PC-9 (cell line): ENCODE measurements at places on chromosomes 5 and 9. TPM values are rescaled to one million over a fixed set of nuclear protein-coding genes. Genes with fewer than 3 reads are reported as not detected.
A peak's percentile ranks its signal among the peaks of the same experiment; 100 is the strongest.

GRCh38 chr5:119626086-119626485 lies 3.3 kb upstream of the FAM170A start:
- DNase-seq = no peak

The DIPK1B gene
- 19.0 and 32.6 TPM in 2 replicates for total RNA-seq

GRCh38 chr9:14383294-14383693 lies 69.4 kb upstream of the NFIB start:
- DNase-seq = no peak

GRCh38 chr5:173859408-173860159 lies 28.6 kb upstream of the CPEB4 start:
- peak; percentile 73 for DNase-seq

GRCh38 chr5:81826128-81826527 lies 75.2 kb upstream of the SSBP2 start:
- DNase-seq = no peak

DNA sequence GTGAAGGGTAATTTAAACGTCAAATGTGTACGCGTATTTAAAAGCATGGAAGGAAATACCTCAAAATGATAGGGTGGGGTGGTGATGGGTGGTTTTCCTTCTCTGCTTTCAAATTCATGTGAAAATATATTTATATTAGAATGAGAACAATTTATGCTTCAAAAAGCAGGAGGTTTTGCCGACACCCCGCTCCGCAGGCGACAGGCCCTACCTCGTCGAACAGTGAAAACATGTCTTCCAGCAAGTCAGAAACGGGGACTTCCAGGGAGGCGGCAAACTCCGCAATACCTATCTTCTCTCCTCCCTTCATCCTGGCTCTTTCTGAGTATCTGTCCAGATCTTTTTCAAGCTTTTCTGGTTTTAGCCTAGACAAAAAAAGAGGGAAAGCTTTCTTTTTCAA lies 28.5 kb upstream of the SLC6A3 start:
- DNase-seq = no peak

The LCN1 gene
- not detected in 2 replicates for total RNA-seq

GRCh38 chr5:159511570-159511969 lies 181.3 kb upstream of the IL12B start:
- DNase-seq = peak; percentile 74

- no peak for DNase-seq
Measured at GRCh38 chr5:84274585-84275468, 109.9 kb downstream of the EDIL3 start.

GRCh38 chr9:133004999-133005760 lies 25.6 kb upstream of the GTF3C5 start:
- DNase-seq = no peak

DNA sequence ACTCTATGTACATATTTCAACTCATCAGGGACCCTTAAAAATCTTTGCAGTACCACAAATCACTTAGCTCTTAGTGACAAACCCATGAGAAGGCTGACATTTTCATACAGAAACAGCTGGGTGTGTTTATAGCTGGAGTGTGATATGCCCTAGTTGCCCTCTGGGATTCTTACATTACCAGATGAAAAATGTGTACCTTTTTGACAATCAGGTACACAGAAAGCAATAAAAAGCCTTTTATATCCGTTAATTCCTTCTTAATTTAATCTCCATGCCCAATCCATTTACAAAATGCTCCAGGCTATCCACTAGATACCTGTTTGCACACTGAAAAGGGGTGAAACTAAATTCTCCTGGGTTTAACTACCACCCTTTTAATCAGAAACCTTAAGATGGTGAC lies 222.9 kb downstream of the KIAA0825 start:
- no peak for DNase-seq

DNA sequence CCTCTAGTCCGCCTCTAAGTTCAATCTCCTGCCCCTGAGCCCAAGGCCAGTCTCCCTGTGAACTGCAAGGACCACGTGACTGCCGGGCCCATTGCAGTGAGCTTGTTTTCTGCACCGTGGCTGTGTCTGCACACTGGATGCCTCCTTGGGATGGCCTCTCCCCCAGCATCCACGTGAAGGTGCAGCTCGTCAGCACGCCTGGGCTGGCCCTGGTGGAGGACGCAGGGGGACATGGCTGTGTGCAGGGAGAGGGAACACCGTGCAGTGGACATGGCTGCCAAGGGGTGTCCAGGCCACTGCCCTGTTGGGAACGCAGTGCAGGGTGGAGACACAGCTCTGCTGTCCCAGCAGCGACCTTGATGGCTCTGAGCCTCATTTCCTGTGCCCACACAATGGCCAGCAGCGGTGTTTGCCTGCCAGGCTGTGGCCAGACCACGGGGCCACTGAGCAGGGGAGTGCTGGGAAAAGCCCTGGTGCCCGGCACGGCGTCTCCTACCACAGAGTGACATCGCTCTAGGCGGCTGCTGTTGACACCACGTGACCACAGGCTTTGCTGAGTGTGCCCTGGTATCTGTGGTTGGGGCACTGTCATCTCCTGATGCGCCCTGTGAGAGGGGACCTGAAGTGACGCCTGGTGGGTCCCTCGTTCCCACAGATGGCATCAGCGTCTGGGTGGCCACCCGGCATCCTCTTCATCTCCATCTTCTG lies 26.9 kb upstream of the EXOC3 start:
- DNase-seq = no peak

- DNase-seq = no peak
Measured at GRCh38 chr9:116490321-116490720, 196.8 kb upstream of the TRIM32 start.

The PCDHB12 gene
- not detected in 2 replicates for total RNA-seq

The PDE8B gene
- 1.7 and 1.8 TPM in 2 replicates for total RNA-seq

DNA sequence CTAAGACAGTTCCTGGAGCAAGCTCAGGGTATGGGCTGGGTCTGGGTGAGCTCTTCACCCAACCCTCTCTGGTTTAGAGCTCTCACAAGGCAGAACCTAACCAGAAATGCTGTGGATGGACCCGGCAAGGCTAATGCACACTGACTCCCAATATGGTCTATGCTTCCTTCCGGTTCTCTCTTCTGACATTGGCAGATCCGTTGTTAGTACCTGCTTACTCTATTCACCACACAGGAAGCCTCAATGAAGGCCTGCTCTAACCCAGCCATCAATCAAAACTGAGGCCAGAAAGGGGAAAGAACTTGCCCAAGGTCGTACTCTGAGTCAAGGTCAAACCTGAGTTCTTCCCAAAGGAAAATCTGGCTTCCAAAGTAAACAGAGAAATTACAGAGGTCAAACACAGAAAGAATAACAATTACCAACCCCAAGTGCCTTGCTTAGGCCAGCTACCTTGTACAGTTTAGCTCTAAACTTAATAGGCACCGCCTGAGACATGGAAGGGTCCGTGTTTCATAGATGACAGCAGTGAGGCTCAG lies 46.0 kb upstream of the AKNA start:
- no peak for DNase-seq
